Foreskin keratinocyte (primary cell): ENCODE measurements at places on chromosomes 6 and 20. TPM values are rescaled to one million over a fixed set of nuclear protein-coding genes. Genes with fewer than 3 reads are reported as not detected.

DNA sequence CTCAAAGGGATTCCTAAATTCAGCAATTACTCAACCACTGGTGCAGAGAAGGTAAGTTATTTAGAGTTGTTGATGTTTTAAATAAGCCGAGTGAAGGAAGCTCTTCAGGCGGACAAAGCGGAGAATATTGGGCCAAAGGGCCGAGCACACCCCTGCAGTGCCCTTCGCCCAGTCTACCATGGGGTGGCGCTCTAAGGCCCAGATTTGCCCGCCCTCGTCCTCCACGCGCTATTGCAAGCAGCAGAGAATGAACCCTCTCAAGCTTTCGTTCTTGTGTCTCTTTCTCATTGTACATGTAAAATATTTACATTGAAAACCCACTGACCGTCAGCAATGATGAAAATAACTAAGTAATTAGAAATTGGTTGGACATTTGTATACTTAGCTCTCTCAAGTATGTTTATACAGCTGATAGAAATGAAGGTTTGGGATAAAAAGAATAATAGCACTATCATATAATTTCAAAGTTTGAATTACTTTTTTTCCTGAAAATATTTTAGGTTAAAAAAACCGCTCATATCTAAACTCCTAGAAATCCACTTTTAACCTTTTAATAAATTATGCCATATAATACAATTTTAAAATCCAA is 195.0 kb upstream of the CEP162 start:
- DNase-seq = no peak

DNA sequence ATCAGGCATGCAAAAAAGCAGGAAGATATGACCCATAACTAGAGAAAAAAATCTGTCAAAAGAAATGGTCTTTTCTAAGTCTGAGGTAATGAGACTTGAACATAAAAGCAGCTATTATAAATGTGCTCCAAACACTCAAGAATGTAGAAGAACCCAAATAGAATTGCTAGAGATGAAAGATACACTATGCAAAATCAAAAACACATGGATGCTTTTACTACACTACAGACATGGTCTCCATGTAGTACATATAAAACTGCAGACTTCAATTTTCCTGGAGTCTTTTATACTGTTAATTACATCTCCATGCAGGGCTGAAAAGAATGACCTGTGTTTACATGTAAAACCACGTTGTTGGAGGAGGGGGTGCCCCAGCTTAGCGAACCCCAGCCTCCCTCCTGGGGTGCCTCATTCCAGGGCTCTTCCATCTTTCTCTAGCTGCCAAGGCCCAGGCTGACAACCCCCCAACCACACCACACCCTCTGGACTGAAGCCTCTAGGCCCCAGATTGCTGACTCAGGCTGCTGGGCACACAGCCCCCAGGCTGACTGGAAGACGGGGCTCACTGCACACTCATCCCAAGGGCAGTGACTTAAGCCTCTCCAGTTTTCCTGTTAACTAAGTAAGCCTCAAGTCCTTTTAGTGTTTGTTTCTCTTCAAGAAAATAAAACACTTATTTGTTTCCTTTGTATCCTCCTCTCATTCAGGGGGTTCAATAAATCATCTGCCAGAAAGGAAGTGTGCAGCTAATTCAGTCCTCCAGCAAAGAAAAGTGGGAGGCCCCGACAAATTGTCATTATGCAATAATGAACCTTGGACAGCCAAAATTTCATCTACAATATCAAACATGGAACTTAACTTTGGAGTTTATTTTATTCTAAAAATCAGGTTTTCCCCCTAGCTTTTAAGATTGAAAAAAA is 26.0 kb upstream of the PLAGL1 start:
- DNase-seq = peak; percentile 36

- no peak for DNase-seq
Measured at GRCh38 chr6:136773473-136773796, 18.8 kb downstream of the MAP3K5 start.

DNA sequence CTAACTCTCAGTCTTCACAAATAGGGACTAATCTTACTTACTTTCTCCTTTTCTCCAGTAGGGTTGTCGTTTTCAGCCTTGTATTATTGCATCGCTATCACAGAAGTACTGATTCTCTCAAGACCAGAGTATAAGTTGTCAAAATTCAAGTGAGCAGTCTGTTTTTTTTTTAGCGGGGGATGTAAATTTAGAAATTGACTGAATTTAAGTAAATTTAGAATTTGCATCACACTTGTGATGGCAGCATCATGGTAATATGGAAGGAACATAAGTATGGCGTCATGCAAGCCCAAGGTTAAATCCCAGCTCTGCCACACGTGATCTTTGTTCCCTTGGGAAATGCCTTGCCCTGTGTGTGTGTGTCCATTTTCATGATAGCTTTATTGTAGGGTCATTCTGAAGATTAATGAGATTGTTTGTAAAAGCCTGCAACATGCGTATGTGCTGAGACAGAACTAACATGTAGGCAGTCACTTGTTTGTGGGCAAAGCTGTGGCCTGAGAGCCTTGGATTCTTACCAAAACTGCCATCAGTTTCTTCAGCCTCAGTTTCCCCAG is 52.8 kb upstream of the VSTM2L start:
- DNase-seq = no peak

- no peak for DNase-seq
Measured at GRCh38 chr20:36399969-36400545, 93.9 kb downstream of the DLGAP4 start.

DNA sequence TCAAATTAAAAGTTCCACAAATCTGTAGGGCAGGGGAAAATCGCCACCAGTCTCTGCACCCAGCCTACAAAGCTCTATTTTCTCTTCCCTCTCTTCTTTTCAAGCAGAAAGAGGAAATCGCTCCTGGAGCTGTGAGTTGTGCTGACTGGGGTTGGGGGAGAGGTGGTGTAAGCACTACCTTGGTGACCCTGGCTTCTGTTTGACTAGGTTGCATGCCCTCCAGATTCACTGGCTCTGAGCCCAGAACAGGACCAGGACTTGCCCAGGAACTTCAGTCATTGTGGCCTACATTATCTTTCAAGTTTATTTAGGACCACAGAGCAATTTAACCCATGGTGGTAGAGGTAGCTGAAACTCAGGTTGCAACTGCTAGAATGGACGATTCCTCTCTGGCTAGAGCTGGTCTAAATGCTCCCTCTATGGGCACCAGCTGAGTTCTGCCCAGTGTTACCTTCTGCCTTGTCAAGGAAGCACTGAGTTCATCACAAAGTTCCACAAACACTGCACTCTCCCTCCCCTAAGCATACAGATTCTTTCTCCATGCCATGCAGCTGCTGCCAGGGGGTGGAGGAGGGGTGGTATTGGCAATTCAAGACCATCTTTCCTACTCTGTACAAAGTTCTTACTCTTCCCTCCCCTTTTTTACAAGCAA is 122.0 kb upstream of the BMP5 start:
- DNase-seq = no peak

DNA sequence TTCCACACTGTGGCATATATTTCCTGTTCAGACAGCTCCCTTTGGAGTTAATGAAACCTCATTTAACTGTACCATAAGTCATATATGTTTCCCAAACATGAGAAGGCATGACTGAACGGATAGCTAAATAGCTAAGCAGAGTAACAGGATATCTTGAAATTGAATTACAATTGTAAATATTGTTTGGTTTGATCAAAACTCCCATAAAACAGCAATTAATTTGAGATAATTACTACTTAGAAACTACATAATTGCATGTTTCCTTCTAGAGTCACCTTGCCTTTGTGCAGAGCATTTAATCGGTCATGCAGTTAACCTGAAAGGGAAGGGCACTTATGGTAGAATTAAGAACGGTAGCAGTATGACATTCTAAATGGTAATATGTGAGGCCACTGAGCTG is 179.0 kb upstream of the MAP3K7 start:
- DNase-seq = peak; percentile 46

- DNase-seq = no peak
Measured at GRCh38 chr6:117477988-117478852, 4.3 kb upstream of the DCBLD1 start.

DNA sequence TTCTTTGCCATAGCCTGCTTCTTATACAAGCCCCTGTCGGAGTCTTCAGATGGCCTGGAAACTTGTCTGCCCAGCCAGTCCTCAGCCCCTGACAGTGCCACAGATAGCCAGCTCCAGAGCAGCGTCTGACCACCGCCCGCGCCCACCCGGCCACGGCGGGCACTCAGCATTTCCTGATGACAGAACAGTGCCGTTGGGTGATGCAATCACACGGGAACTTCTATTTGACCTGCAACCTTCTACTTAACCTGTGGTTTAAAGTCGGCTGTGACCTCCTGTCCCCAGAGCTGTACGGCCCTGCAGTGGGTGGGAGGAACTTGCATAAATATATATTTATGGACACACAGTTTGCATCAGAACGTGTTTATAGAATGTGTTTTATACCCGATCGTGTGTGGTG is 29.5 kb downstream of the SLCO4A1 start:
- DNase-seq = no peak

DNA sequence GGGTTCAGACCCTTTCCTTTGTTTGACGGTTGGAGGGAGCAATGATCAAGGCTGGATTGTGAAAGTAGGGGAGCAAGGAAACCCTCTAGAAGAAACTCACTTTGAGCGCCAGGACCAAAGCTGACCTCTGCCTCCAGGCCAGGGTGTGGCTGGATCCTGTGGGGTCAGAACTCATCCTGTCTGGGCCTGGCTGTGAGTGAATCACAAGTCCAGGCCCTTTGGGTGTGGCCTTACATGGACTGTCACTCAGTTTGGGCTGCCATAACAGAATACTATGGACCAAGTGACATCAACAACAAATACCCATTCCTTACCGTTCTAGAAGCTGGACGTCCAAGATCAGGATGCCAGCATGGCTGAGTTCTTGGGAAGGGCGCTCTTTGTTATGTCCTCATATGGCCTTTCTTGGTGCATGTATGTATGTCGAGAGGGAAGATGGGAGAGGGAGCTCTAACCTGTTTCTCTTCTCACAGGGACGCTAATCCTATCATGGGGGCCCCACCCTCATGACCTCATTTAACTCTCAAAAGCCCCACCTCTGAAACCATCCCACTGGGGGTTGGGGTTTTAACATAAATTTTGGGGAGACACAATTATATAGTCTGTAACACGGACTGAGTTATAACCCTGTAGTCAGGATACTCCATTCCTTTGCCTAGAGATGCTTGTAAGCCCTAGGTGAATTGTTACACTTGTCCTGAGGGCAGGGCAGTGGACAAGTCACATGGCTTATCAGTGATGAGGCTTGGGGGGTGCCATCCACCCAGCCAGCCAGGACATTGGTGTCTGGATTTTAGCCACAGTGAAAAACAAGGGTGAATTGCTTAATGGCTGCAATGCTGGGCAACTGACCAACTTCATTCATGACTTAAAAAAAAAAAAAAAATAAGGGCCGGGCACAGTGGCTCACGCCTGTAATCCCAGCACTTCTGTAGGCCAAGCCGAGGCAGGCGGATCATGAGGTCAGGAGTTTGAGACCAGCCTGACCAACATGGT is 80.0 kb downstream of the TRMT11 start:
- DNase-seq = no peak

- DNase-seq = no peak
Measured at GRCh38 chr6:164150232-164150631, 735.7 kb downstream of the QKI start.

GRCh38 chr20:54305421-54305820 is 97.5 kb downstream of the PFDN4 start:
- no peak for DNase-seq

DNA sequence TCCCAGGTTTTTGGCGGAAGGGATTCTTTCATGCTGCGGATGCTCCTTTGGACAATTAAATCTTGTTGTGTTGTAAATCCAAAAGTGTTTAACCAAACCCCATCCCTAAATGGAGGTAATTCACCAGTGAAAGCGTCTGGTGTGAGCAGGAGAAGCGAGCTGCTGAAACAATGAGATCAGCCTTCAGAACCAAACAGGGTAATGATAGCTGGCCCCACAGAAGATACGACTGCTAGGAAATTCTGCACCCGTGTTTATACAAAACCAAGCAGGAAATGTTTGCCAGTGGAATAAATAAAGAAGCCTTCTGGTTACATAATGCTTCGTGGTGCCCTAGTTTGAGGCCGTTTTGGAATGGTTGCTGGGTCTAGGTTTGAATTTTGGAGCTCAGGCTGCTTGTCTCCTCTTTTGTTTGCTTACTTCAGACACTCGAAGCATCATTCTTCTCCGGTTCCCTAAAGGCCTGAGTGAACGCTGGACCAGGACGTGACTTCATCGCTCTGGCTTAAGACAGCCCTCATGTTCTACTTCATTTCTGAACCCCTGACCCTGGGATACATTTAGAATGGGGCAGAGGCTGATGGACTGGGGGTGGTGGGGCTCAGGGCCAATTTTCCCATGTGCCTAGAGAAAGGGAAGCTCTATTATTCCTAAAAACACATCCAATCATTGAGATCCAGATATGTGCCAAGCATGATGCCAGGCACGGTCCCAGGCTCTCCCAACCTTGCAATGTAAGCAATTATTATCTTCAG is 61.6 kb upstream of the JAG1 start:
- no peak for DNase-seq

- DNase-seq = no peak
Measured at GRCh38 chr20:58709013-58709702, 16.6 kb downstream of the NPEPL1 start.

DNA sequence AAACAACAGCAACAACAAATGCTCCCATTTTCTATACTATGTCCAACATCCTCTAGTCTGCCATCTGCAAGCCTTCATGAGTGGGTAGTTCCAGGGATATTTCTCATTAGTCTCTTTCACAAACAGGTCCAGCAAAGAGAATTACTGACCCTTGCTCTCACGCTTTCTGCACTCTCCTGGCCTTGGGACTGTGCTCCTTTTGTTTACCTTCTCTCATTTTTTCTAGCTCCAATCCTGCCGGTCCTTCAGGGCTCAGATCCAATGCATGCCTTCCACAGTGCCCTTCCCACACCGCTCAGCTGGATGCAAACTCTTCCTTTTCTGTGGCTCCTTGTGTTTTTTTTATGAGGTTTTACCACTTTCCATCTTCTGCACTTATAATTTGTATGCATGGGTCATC is 47.2 kb downstream of the ADTRP start:
- no peak for DNase-seq

GRCh38 chr6:111076024-111076695 is 11.1 kb upstream of the SLC16A10 start:
- no peak for DNase-seq

DNA sequence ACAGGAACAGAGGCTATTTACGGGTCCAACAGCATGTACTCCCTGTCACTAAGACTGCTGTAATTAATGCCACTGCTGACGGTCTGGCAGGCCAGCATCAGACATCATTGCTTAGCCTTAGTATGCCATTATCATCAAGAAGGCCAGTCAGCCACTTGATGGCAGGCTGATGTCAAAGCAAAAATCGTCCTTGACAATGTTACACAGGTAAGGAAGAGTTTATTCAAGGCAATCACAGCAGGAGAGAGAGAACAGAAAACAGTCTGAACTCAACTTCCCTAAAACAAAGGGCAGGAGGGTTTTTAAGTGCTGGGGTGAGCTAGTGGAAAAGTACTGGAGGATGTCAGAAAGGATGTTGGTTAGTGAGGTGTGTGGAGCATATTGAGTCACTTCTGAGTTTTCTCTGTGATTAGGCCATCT is 25.1 kb downstream of the FKBP1C start:
- DNase-seq = no peak

GRCh38 chr6:4169028-4169789 is 33.8 kb upstream of the ECI2 start:
- no peak for DNase-seq

Gene WFDC10A
- not detected in 2 replicates for total RNA-seq

Gene ABHD16B
- total RNA-seq = not detected in 2 replicates

Gene PBOV1
- not detected in 2 replicates for total RNA-seq

Gene ZSCAN23
- total RNA-seq = 1.1 and 2.7 TPM in 2 replicates

Gene PRR18
- not detected in 2 replicates for total RNA-seq
